ENCODE measurements at places on chromosomes 16 and 17.

GRCh38 chr17:81494626-81495377 is 17.8 kb downstream of the ACTG1 start:
- H3K27ac ChIP-seq: no peak overlapping the region
- no peak for DNase-seq
- peaks cover 2% of the 10 kb centered on the region for H3K4me1 ChIP-seq
- H3K27me3 ChIP-seq: peaks cover 1% of the 10 kb centered on the region
- H3K36me3 ChIP-seq: no peaks in the 10 kb centered on the region

- H3K36me3 ChIP-seq: peaks cover 11% of the 10 kb centered on the region
- H3K4me1 ChIP-seq: peaks cover 36% of the 10 kb centered on the region
- H3K4me3 ChIP-seq: peak overlapping the region; percentile 71
- H3K27me3 ChIP-seq: peaks cover 1% of the 10 kb centered on the region
- H3K27ac ChIP-seq: peak overlapping the region; percentile 85
Observed at GRCh38 chr16:3235856-3236669, 1.1 kb upstream of the ZNF200 start.

DNA sequence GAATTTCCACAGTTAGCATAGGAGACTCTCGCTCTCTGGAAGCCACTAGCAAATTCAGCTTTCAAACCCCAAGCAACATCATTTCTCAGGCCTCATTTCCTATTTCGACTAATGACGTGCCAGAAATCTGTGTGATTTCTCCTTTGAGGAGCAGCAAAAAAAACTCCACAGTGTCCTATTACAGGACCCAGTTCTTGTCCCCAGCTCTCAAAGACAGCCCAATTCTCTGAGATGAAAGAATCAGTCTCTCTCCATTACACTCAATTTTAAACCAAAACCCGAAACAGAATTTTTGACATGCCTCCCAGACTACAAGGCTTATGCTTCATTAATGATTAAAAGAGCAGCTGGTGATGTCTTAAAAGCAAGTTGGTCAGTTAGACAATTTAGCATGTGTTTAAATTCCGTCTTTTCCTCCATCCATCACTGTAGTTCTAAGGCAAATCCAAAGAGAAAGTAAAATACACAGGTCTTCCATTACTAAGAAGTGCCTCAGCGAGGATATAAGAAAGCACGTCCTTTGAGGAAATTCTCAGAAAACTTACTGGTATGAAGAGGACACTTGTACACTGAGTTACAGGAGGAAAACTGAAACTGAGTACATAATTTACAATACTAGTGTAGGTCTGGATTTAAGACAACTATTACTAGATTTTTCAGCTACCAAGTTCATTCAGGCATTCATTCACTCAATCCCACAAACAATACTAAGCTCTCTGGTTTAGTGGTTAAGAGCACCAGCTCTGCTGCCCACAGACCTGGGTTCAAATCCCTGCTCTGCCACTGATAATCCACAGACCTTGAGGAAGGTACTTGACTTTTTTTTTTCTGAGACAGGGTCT is 12.5 kb downstream of the TOM1L2 start:
- H3K4me1 ChIP-seq: peaks cover 74% of the 10 kb centered on the region
- H3K27me3 ChIP-seq: no peaks in the 10 kb centered on the region
- peak overlapping the region; percentile 98 for H3K27ac ChIP-seq
- H3K36me3 ChIP-seq: peaks cover 6% of the 10 kb centered on the region

- no peak overlapping the region for H3K4me3 ChIP-seq
- no peaks in the 10 kb centered on the region for H3K36me3 ChIP-seq
- no peaks in the 10 kb centered on the region for H3K27me3 ChIP-seq
- H3K4me1 ChIP-seq: peaks cover 19% of the 10 kb centered on the region
- DNase-seq: no peak
Observed at GRCh38 chr17:35865412-35866340, 3.0 kb downstream of the HEATR9 start.

- H3K27me3 ChIP-seq: no peaks in the 10 kb centered on the region
- H3K4me1 ChIP-seq: peaks cover 24% of the 10 kb centered on the region
- H3K36me3 ChIP-seq: no peaks in the 10 kb centered on the region
Observed at GRCh38 chr17:1201132-1201702, 21.4 kb upstream of the ABR start.

DNA sequence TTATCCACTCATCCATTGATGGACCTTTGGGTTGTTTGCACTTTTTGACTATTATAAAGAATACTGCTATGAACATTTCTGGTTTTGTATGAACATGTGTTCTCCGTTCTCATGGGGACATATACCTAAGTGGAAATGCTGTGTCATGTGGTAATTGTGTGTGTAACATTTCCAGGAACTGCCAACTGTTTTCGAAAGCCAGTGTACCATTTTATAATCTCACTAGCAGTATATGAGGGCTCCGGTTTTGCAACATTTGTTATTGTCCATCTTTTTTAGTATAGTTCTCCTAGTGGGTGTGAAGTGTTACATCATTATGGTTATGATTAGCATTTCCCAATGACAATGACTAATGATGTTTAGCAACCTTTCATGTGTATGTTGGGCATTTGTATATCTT is 5.1 kb upstream of the TRIM25 start:
- H3K4me3 ChIP-seq: no peak overlapping the region
- H3K27me3 ChIP-seq: no peaks in the 10 kb centered on the region

DNA sequence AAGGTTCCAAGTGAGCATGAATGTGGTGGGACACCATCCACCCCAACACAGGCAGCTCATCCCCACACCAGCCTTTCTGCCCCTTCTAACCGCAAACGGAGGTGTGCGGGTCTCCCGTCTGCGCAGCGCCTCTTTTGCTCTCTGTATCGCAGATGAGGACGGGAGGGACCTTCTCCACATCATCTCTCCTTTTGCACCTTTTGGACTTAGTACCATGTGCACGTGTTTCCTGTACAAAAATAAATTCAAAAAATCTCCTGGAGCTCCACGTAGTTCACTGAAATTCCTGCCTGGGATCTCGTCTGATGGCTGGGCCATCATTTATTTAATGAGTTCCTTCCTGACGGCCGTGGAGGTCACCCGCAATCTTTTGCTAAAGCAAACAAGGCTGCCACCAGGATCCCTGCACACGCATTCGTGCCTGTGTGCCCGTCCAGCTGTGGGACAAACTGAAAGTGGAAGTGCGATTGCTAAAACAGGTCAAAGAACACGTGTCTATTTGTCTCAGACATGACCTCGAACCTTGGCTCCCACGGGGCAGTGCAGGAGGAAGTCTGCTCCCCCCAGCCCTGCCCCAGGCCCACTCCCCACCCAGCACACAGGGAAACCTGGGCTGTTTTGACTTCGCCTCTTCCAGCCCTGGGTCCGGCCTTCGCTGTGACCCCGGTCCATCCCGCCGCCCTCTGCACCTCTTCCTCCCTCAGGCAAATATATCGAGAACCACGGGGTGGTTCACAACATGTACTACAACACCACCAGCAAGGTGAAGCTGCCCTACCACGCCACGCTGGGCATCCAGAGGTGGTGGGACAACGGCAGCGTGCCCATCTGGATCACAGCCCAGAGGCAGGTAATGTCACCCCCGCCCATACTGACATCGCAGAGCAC is 2.3 kb downstream of the ENPP7 start:
- no peak for DNase-seq
- no peaks in the 10 kb centered on the region for H3K36me3 ChIP-seq
- no peak overlapping the region for H3K27ac ChIP-seq
- H3K27me3 ChIP-seq: peaks cover 2% of the 10 kb centered on the region

- H3K4me1 ChIP-seq: peaks cover 4% of the 10 kb centered on the region
- no peak overlapping the region for H3K27ac ChIP-seq
- no peak for DNase-seq
- H3K36me3 ChIP-seq: no peaks in the 10 kb centered on the region
Observed at GRCh38 chr17:69050999-69051775, 9.5 kb downstream of the ABCA9 start.

DNA sequence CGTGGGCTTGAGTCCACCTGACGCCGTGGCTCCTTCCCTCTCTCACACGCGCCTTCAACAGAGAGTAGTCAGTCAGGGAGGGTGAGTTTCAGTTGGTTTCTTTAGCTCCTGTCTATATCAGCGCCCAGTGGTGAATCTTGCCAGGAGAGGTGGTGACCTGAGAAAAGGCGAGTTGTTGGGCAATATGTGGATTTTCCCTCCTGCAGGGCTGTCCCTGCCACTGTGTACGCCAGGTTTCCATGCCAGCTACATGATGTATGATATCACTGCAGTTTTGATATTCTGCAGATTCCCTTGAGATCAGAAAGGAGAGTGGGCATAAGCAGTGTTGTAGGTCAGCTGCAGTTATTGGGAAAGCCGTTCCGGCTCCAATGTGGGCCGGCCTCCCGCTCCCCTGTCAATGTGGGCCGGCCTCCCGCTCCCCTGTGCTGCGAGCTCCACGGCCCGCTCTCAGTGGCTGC is 31.4 kb downstream of the BANP start:
- peaks cover 36% of the 10 kb centered on the region for H3K36me3 ChIP-seq
- no peak overlapping the region for H3K4me3 ChIP-seq
- no peaks in the 10 kb centered on the region for H3K27me3 ChIP-seq
- H3K27ac ChIP-seq: no peak overlapping the region
- DNase-seq: no peak
- H3K4me1 ChIP-seq: peaks cover 44% of the 10 kb centered on the region

GRCh38 chr16:12625068-12625467 is 178.6 kb downstream of the CPPED1 start:
- no peaks in the 10 kb centered on the region for H3K27me3 ChIP-seq
- no peak for DNase-seq
- H3K36me3 ChIP-seq: no peaks in the 10 kb centered on the region
- H3K27ac ChIP-seq: no peak overlapping the region
- no peak overlapping the region for H3K4me3 ChIP-seq

- no peaks in the 10 kb centered on the region for H3K36me3 ChIP-seq
- H3K4me3 ChIP-seq: no peak overlapping the region
- DNase-seq: no peak
- no peak overlapping the region for H3K27ac ChIP-seq
Observed at GRCh38 chr16:13134836-13135235, 233.4 kb downstream of the SHISA9 start.

DNA sequence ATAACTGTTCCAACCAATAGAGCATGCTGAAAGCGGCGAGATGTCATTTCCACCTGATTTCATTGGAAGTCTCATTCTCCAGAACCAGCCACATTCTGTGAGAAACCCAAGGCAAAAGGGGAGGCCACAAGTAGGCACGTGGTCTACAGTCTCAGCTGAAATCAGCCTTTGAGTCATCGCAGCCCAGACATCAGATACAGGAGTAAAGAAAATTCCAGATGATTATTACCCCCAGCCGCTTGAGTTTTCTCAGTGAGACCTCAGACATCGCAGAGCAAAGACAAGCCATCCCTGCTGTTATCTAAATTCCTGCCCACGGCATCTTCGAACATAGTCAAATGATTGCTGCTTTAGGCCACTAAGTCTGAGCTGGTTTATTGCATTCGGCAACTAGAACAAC is 23.1 kb downstream of the STAT3 start:
- peak overlapping the region; percentile 82 for H3K27ac ChIP-seq
- H3K4me3 ChIP-seq: peak overlapping the region; percentile 30
- H3K27me3 ChIP-seq: no peaks in the 10 kb centered on the region
- DNase-seq: no peak
- H3K36me3 ChIP-seq: no peaks in the 10 kb centered on the region

- no peak overlapping the region for H3K4me3 ChIP-seq
- H3K27ac ChIP-seq: no peak overlapping the region
- DNase-seq: no peak
- no peaks in the 10 kb centered on the region for H3K4me1 ChIP-seq
- H3K36me3 ChIP-seq: no peaks in the 10 kb centered on the region
Observed at GRCh38 chr17:19753661-19754463, 5.8 kb upstream of the ALDH3A1 start.

- H3K36me3 ChIP-seq: peaks cover 39% of the 10 kb centered on the region
- no peak for DNase-seq
- no peak overlapping the region for H3K27ac ChIP-seq
- H3K4me3 ChIP-seq: no peak overlapping the region
- peaks cover 19% of the 10 kb centered on the region for H3K4me1 ChIP-seq
Observed at GRCh38 chr17:82412535-82413520, 5.3 kb upstream of the HEXD start.

DNA sequence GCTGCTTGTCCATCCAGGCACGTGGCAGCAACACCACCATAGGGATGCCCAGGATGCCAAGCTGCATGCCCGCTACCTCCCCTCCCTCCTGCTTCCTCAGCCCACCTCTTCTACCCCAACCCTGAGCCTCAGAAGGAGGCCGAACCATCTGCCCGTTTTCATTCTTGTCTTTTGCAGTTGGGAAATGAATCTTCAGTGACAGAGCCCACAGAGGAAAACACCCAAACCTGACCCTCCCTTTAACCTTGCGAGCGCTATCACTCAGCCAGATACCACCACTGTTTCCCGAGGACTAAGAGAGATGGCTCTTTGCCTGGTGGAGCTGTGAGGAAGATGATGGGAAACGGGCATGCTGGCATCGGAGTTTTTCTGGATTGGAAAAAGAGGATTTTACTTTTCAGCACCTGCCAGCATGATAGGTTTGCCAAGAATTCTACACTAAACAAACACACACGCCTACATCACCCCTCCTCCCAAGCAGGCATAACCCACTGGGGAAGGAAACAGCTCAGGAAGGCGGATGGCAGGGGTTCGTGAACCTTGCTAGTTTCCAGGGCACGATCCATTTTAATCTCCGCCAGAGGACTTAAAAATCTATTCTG is 457.4 kb downstream of the SLC39A11 start:
- H3K4me3 ChIP-seq: peak overlapping the region; percentile 47
- H3K36me3 ChIP-seq: no peaks in the 10 kb centered on the region
- H3K27ac ChIP-seq: peak overlapping the region; percentile 49
- DNase-seq: no peak
- peaks cover 14% of the 10 kb centered on the region for H3K4me1 ChIP-seq

DNA sequence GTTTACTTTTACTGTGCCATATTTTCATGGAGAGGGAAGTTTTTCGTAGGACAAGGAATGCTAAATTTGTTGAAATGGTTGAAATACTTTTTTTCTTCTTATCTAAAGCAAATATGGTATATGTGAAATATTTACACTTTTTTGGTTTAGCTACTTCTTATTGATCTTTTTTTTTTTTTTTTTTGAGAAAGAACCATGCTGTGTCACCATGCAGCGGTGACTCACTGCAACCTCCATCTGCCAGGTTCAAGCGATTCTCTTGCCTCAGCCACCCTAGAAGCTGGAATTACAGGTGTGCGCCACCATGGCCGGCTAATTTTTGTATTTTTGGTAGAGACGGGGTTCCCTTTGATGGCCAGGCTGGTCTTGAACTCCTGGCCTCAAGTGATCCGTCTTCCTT is 100.5 kb downstream of the FTO start:
- H3K4me3 ChIP-seq: peak overlapping the region; percentile 0
- H3K27ac ChIP-seq: no peak overlapping the region
- peaks cover 17% of the 10 kb centered on the region for H3K36me3 ChIP-seq

DNA sequence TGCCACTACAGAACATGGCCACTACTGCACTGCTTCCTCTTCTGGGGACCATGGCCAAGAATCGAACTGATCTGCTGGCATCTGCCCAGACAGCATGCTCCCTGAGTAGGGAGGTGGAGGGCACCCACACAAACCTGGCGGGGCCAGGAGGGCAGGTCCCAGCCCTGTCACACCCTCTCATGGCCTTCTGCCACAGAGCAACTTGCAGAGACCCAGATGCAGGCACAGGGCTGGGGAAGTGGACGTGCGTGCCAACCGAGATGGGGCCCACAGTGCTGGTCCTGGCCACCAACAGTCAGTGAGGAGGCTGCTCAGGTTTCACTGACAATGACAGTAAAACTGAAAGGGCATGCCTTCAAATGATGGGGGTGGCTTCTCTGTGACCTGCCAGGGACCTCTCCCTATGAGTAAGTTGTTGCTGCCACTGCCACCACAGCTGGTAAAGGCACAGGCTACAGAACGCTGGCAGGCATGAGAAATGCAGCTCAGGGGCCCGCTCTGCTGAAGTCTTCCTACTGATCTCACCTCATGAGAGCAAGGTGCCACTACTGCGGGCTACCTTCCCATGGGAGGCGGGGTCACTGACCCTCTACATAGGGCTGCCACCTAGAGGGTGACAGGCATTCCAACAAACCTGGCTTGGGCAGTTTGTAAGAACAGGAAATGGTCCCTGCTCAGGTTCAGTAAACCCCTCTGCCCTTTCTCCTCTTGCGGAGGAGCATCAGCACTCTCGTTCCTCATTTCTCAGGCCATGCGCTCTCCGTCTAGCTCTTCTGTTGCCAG is 15.5 kb downstream of the HIC1 start:
- peaks cover 8% of the 10 kb centered on the region for H3K36me3 ChIP-seq
- H3K4me1 ChIP-seq: peaks cover 6% of the 10 kb centered on the region
- H3K4me3 ChIP-seq: no peak overlapping the region
- no peak overlapping the region for H3K27ac ChIP-seq

Measured in naive thymus-derived CD8-positive, alpha-beta T cell (primary cell).